ENCODE measurements at places on chromosomes 2 and 18. TPM values are rescaled to one million over a fixed set of nuclear protein-coding genes. Genes with fewer than 3 reads are reported as not detected.
A peak's percentile ranks its signal among the peaks of the same experiment; 100 is the strongest.

DNA sequence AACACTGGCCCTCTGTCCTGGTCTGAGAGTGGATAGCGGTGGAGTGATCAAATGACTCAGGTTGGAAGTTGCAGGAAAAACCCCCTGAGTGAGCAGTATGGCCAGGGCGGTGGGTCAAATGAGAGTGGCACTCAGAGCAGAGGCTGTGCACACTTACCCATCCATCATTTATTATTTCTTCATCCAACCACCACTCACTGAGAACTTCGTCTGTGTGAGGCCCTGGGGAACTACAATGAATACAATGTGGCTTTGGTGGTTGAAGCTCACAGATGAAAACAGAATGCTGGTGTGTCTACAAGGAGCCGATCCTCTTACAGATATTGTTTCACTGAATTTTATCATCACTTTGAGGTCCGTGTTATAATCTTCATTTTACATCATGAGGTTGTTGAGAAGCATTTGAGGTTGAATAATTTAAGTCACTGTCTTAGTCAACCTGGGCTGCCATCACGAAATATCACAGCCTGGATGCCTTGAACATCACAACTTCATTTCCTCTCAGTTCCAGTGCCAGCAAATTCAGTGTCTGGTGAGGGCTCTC lies 73.4 kb upstream of the ID2 start:
- H3K4me3 ChIP-seq, result no peak overlapping the region
- peak overlapping the region; percentile 55 for H3K27ac ChIP-seq
- DNase-seq, result no peak
- H3K27me3 ChIP-seq, result no peaks in the 10 kb centered on the region
- no peaks in the 10 kb centered on the region for H3K36me3 ChIP-seq
- peaks cover 81% of the 10 kb centered on the region for H3K4me1 ChIP-seq

- H3K4me1 ChIP-seq, result peaks cover 6% of the 10 kb centered on the region
- H3K27ac ChIP-seq, result no peak overlapping the region
- H3K36me3 ChIP-seq, result no peaks in the 10 kb centered on the region
- no peak for DNase-seq
- H3K27me3 ChIP-seq, result no peaks in the 10 kb centered on the region
Measured at GRCh38 chr18:32358075-32358474, 112.6 kb downstream of the GAREM1 start.

- H3K36me3 ChIP-seq, result peaks cover 8% of the 10 kb centered on the region
- H3K4me1 ChIP-seq, result peaks cover 16% of the 10 kb centered on the region
- no peak overlapping the region for H3K4me3 ChIP-seq
- H3K27me3 ChIP-seq, result no peaks in the 10 kb centered on the region
Measured at GRCh38 chr2:171964308-171964707, 35.4 kb upstream of the METAP1D start.

Gene ARL4C
- total RNA-seq, result 0.21 TPM

Gene CENPA
- total RNA-seq, result 38.5 TPM

Gene STEAP3
- 12.8 TPM for total RNA-seq

Gene RAD51AP2
- 0.11 TPM for total RNA-seq
